ENCODE measurements at places on chromosomes 12 and 14. TPM values are rescaled to one million over a fixed set of nuclear protein-coding genes. Genes with fewer than 3 reads are reported as not detected.

- no peak for DNase-seq
Observed at GRCh38 chr12:84692071-84692470, 220.5 kb downstream of the SLC6A15 start.

GRCh38 chr14:68566075-68566474 is 226.8 kb downstream of the ZFP36L1 start:
- DNase-seq: no peak

The AREL1 gene
- 31.7 TPM for total RNA-seq

DNA sequence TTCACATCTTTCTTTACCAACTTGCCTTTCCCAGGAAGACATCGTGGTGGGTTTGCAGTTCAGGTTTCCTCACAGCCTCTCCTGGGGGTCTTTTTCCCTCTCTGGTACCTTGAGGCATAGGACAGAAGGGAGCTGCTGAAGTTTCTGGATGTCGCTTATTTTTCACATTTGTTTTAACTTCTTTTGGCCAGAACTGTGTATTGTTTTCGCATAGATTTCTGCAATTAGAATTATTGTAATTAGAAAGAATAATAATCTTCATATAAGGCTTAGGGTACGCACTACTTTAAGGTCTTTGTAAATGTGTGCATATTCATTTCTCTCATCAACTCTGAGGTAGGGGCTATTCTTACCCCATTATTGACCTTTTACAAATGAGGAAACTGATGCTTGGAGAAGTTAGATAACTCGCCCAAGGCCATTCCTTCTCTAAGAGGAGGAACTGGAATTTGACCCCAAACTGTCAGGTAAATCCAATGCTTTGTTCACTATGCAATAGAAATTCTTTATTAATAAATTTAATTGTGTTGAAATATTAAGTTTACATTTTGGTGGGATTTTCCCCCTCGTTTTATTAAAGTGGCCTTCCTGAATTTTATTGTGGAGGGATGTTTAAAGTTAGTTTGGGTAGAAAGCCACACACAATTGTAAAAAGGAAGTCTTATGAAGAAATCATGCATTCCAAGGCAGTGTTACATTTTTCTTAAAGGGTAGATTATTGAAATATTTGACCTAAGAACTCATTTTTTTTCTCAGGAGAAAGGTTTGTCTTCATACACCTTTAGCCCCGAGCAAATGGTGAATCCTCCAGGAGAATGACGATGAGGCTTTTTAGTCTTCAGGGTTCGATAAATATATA is 12.1 kb upstream of the SLC38A2 start:
- no peak for DNase-seq

DNA sequence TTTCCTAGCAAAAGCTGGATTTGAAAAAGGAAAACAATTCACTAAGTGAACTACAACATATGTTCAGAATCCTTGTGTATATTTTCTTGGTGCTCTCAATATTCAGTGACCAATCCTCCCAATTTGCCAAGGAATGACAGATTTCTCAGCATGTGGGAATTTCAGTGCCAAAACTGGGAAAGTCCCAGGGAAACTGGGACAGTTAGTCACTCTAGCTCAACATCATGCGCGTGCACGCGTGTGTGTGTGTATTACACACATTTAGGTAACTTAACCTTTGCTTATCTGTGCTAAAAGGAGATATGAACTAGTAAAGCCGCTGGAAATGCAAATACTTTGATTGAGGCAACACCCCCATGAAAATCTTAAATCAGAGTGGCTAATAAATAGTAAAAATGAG is 26.1 kb upstream of the SLC6A13 start:
- peak; percentile 64 for DNase-seq

DNA sequence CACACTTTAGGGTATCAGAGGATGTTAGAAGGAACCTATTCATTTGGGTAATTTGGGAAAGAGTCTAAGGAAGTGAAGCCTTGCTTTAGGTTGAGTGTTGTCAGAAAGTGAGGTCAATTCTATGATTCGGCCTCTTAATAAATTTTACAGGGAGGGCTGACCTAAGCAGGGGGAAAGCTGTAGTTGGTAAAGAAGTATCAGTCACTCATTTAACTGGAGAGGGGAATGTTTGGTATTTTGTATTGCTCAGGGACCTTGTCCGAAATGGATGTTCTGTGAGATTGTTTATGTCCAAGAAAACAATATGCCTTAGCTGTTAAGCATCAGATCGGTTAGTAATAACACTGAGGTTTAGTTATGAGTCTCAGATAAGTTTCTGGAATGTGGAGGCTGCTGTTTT is 7.3 kb downstream of the CAND1 start:
- DNase-seq: no peak

GRCh38 chr14:20626274-20626673 is 15.2 kb downstream of the OR6S1 start:
- no peak for DNase-seq

The CPNE6 gene
- not detected for total RNA-seq

GRCh38 chr14:71538288-71538687 is 393.9 kb upstream of the RGS6 start:
- no peak for DNase-seq

DNA sequence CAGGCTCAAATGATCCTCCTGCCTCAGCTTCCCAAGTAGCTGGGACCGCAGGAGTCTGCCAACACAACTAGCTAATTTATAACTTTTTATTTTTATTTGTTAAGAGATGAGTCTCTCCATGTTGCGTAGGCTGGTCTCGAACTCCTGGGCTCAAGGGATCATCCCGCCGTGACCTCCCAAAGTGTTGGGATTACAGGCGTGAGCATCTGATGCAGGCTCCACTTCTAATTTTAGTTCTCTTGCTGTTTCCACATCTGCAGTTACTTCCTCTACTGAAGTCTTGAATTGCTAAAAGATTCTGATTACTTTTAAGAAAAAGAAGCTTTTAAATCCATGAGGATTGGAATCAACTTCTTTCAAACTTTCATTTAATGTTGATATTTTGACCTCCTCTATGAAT is 13.4 kb upstream of the SNX6 start:
- peak; percentile 18 for DNase-seq

DNA sequence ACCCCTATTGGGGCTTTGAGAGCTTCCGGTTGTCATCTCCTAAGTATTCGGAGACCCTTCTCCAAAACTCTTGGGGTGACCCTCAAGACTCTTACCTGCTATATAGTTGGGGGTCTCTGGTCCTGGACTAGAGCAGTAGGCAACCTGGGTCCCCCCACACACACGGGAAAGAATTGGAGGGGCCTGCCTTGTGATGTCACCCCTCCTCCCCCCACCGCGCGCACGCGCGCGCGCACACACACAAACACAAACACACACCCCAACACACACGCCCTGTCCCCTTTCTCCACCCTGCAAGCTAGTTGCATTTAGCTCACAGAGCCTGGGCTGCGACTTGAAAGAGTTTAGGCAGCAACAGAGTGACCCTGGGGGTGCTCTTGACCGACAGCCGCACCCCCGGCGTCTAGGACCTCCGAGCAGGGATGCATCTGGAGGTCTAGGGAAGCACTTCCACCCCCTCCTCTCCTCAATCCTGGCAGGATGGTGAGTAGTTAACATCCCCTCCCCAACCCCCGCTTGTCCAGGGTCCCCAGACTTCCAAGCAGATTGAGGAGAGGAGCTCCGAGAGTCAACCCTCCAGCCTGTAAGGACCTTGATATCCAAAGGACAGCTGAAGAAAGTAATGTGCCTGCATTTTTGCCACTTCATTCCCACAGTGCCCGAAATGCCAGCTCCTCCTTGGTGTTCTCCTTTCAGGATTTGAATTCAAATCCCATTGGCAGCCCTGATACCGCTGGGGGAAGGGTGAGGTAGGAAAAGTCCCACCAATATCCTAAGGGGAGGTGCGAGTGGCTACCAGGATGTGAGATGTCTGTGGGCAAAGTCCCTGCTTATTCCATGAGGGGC is 1.4 kb upstream of the DNAJC14 start:
- peak; percentile 68 for DNase-seq

DNA sequence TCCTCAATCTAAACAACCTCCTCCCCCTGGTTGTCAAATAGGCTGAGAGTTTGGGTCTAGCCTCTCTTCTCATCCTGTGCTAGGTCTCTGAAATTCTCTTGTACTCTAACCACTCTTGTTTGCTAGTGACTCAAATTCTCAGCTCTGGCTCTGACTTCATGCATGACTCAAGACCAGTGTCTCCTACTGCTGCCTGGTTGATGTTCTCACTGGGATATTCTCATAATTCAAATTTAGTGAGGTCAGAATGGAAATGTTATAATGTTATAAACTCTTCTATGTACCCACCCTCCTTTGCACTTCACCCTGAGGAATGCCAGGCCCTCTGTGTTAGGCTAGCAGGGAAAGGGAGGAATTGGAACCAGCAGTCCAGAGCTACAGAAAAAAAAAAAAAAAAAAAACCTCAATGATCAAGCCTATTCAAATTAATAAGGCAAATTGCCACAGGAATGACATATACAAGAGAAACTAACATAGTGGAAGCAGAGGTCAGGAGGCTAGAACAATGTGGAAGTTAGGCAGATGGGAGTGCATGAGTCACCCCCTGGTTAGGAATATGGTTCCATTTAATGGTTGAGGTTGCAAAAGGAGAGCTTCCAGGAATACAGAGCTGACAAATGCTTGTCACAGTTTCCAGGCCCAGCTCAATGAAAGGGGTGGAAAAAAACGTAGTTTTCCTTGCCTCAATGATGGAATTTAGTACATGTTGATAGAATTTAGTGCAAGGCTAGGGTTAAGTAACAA is 459.5 kb downstream of the RMST start:
- DNase-seq: no peak

DNA sequence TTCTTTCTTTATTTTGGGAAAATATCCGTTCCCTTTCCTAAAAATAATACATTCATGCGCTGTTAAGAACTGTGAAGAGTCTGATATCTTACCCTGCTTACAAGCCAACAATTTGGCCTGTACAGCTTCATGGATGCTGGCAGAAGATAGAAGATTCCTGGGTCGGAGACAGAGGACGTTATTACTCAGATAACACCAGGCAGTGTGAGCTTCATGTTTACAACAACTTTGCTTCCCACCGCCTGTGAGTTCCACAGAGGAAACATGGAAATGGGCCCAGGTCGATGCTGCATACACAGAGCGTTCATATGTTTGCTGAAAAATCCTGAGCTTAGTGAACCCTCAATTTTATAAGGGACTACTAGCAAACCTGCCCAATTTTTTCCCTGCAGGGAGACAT is 705.6 kb upstream of the SEL1L start:
- no peak for DNase-seq

The OR11G2 gene
- not detected for total RNA-seq

The DNM1L gene
- total RNA-seq: 52.1 TPM

The NRIP2 gene
- total RNA-seq: 1.3 TPM

DNA sequence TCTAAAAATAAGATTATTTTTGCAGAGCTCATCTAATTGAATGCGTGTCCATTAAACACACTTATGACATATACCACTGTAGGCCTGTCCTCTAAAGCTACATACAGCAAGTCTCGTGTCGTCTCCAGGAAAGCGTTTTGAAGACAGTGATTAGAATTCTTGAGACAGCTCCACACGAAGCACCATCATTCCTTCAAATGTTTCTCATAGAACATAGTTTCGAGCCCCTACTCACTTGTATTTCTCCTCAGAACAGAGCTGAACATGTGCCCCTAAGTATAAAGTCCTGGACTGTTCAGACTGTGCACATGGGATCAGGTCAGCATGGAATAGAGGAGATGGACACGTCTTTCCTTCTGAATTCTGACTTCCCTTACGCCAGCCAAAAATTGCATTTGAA is 64.5 kb upstream of the HMGA2 start:
- no peak for DNase-seq

DNA sequence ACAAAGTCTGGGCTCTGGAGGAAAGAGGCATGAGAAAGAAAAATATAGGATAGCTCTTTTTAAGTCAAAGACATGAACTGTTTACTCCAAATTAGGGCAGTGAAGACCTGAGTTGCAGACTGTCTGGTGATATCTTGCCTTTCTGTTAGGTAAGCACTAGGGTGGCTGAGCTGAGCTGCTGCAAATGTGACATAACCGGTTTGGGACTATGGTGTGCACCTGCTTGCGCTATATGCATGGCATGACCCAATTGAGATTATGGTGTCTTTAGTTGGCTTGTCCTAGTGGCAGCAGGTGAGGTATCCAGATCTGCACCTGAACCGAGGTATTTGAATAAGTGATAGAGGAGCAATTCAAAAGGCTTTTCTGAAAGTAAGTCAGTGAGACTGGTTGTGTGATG is 345.6 kb downstream of the APAF1 start:
- DNase-seq: no peak

- no peak for DNase-seq
Observed at GRCh38 chr14:23097786-23098185, 2.5 kb downstream of the C14orf119 start.

The ZC3H10 gene
- 15.0 TPM for total RNA-seq

DNA sequence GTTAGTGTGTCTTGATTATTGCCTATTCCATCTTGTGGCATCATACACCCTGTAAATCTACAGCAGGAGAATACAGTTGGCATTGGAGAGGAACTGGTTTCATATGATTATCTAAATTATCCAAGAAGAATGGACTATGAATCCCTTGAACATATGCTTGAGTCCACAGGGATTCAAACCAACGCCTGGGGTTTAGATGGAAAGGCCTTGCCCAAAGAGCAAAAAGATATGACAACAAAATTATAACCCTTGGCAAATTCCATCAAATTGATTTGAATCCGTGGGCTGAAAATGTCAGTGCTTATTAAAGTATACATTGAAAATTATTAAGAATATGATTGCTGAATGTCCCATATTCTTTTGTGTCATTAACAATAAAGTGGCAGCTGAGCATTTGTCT is 108.2 kb downstream of the PDE3A start:
- DNase-seq: no peak

- no peak for DNase-seq
Observed at GRCh38 chr12:111359231-111359913, 9.5 kb downstream of the PHETA1 start.

The MRPL52 gene
- total RNA-seq: 112 TPM

The KCNH3 gene
- total RNA-seq: 0.22 TPM

- peak; percentile 95 for DNase-seq
Observed at GRCh38 chr12:122097927-122098756, 19.6 kb downstream of the MLXIP start.

The KRT3 gene
- not detected for total RNA-seq

The CACNA1C gene
- 3.6 TPM for total RNA-seq

The IL22 gene
- total RNA-seq: not detected

The JAG2 gene
- total RNA-seq: 1.8 TPM

- DNase-seq: peak; percentile 42
Observed at GRCh38 chr12:101823891-101824290, 6.9 kb downstream of the GNPTAB start.

The ANKS1B gene
- 8.1 TPM for total RNA-seq

GRCh38 chr14:76773188-76773885 is 12.1 kb downstream of the VASH1 start:
- peak; percentile 94 for DNase-seq

GRCh38 chr14:90450151-90450550 is 53.3 kb downstream of the CALM1 start:
- DNase-seq: no peak

The BBOF1 gene
- total RNA-seq: 1.4 TPM

DNA sequence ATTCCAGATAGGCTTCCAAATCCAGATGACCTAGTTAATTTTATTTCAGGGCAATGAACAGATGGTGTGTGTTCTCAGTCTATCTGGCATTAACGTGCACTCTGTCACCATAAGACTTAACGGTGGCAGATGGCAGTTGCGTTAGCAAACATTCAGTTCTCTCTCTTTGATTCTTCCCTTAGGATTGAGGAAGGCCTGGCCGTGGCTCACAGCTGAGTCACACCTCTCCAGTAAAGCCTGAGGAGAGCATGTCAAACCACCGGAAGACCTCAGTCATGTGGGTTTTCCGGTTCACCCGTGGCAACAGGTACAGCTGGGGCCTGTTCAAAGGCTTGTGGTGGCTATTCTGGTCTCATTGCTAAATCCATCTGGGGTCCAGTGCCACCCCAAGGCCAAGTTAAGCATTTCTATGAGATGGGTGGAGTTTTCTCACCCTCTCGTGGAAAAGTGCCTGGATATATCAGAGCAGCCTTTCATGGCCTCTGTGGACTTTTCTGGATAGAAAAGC is 545.1 kb upstream of the ATP2B1 start:
- peak; percentile 29 for DNase-seq

The SERPINA1 gene
- total RNA-seq: 16.7 TPM

Data from adrenal gland (tissue), 19 donors.